T-helper 17 cell (primary cell): ENCODE measurements at places on chromosomes 5 and 9.

DNA sequence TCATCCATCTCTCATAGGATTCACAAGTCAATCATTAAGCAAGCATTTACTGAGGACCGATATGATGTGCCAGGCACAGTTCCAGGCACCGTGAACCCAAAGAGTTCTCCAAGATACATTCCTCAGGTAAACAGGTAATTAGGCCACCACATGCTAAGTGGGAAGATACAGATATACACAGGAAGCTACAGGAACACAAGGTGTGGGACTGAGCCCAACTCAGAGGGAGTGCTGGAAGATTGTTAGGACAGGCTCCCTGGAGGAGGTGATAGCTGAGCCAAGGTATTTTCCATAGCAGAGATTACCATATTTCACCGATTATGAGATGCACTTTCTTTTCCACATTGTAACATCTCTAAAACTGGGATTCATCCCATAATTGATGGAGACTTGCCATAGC, 31.4 kb upstream of the RAI14 start:
- DNase-seq, result no peak

- DNase-seq, result no peak
Observed at GRCh38 chr9:95511952-95512708, 4.6 kb downstream of the PTCH1 start.

DNA sequence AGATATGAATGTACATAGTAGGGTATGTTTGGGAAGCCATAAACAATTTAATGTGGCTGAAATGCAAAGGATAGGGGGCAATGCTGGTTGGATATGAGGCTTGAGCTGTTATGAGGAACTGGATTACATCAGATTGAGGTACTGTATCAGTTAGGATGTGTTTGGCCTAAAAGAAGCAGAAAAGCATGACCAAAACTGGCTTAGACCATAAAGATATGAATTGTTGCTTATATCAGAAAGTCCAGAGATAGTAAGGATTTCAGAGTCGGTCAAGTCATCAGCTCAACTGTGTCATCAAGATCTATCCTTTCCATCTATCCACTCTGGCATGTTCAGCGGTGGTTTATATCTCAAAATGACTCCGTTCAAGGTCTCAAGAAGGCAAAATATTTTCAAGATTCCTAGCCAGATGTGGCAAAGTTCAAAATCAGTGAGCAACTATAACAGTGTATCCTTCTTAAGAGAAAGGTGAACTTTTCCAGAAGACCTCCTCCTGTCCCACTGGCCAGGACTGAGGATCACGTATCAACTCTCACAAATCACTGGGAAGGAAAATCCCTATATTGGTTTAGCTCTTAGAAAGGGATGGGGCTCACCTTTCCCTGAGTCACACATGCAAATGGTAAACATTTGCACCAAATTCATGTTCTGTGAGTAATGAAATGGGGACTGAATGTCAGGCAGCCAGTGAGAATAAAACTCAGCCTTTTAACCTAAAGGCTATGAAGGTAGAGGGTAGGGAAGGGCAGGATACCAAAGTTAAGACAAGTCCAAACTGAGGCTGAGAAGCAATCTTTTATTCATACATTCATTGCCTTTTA, 257.8 kb downstream of the TRIM32 start:
- DNase-seq, result no peak

DNA sequence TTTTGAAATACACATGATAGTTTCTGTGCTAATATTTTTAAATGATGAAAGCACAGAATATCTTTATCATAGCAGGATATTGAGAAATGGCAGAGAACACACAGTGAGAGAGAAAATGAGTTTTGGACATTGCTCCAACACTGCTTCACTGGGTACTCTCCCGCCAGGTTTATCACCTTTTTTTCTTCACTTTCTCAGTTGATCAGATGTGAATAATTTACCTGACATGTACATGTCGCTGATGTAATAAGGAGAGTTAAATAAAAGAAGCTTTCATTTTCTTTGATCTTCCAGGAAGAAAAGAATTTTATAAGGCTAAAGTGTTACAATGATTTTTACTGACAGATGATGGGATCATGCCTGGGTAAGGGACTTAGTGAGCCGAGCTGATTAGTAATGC, 134.5 kb downstream of the ALDH1A1 start:
- no peak for DNase-seq

- DNase-seq, result no peak
Observed at GRCh38 chr9:130138791-130139190, 33.4 kb upstream of the NCS1 start.

GRCh38 chr5:158463188-158463587, 604.2 kb upstream of the CLINT1 start:
- no peak for DNase-seq

DNA sequence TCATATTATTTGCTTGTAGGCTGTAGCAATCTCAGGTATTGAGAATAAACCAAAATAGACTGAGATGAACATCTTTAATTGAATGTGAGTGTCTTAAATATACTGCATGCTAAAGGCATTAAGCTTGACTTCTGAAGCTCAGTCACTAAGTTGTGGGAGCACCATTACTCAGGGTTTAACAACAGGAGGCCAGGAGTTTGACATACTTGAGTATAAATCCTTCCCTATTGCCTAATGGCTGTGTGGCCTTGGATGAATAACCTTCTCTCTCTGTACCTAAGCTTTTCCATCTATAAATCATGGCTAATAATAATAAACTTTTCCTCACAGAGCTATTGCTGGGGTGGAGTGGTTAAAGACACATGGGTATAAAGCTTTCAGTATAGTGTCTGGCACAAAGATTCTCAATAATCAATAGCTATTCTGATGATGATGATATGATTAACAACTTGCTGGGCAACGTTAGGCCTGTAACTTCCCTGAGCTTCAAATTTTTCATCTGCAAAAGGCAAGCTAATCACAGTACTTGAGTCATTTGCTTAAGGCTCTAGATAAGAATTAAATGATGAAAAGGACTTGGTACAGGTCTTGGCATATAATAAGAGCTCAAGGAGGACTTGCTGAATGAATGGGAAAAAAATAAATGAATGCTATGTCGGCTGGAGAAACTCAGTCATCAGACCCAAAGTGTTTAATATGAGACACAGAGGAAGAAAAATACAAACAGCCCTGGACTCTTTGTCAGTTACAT, 174.0 kb upstream of the IL12B start:
- no peak for DNase-seq

GRCh38 chr5:118520771-118521415, 467.5 kb downstream of the DTWD2 start:
- no peak for DNase-seq

- DNase-seq, result no peak
Observed at GRCh38 chr9:76560481-76560922, 101.5 kb downstream of the GCNT1 start.

GRCh38 chr5:124744170-124744971, 2.1 kb downstream of the ZNF608 start:
- no peak for DNase-seq

DNA sequence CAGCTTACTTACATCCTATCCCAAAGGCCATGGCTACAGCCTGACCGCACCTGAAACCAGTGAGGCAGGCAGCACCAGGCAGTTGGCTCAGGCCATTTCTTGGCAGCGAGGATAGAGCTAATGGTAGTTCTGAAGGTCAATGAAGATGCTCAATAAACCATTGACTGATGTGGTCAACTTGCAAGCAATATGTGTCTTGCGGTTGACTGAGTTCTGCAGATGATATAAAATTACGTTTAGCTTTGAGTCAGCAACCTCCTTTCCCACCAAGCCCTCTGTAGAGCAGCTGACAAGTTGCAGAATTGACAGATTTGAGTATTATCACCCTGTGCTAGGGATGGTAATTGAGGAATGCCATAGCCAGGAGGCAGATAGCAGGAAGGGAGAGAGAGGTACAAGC, 189.0 kb upstream of the PUM3 start:
- DNase-seq, result no peak

DNA sequence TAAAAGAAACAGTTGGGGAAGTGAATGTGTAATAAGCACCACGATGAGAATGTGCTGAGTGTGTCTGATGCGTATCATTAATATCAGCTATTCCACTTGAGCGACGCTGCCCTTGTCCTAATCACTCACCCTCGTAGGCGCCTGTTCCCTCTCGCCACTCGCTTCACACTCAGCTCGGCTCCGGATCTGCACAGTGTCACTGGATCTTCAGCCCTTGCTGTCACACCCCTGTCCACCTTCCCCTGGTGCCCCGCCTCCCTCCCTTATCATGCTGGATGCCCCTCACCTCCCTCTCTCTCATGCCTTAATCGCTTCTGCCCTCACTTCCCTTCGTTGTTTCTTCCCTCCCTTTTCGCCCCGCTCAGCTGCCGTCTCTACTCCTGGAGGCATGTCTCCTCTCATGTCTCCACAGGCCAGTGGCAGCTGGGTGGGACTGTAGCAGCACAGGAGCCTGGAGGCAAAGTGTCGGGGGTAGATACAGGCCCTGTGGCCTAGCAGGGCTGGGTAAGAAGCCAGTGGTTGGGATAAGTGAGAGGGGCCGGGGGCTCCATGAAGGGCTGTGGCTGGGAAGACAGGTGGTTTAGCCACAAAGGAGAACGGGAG, 43.5 kb downstream of the ANKDD1B start:
- no peak for DNase-seq

DNA sequence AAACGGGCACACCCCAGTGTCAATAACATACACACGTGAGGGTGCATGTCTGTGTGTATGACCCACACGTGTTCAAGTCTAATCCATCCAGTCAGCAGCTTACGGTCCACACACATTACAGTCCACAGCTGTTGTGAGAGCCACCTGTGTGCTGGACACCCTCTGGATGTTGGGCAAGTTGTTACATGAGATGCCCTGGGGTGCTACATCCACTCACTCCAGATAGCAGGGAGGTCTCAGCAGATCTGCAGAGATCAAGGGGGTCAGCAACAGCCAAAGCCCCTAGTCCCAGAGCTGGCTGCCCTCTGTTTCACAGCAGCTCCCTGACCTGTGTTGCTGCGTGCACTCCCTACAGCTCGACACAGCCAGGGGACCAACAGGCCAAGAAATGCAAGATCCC, 4.3 kb upstream of the AIF1L start:
- DNase-seq, result no peak

- DNase-seq, result no peak
Observed at GRCh38 chr9:91386765-91387164, 25.0 kb upstream of the AUH start.

- no peak for DNase-seq
Observed at GRCh38 chr9:83419961-83420360, 118.2 kb downstream of the FRMD3 start.

DNA sequence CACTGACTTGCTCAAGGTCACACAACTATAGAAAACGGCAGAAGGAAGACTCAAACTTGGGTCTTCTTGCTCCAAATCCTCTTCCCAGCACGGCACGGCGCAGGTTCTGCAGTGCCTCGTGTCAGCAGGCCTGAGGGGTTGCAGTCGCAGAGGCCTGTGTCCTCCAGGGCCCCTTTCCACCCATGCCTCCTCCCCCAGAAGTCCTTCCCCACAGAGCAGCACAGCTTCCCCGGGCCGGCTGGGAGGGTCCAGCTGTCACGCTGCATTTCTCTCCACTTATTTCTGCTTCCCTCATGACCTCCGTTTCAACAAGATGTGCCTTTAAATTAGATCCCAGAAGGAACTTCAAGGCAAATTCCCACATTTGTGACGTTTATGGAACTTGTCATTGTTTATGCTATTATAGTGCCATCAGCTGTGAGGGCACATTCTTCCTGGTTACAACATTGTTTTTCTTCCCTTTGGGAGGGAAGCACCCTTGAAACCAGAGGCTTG, 148.4 kb downstream of the C5orf15 start:
- no peak for DNase-seq

DNA sequence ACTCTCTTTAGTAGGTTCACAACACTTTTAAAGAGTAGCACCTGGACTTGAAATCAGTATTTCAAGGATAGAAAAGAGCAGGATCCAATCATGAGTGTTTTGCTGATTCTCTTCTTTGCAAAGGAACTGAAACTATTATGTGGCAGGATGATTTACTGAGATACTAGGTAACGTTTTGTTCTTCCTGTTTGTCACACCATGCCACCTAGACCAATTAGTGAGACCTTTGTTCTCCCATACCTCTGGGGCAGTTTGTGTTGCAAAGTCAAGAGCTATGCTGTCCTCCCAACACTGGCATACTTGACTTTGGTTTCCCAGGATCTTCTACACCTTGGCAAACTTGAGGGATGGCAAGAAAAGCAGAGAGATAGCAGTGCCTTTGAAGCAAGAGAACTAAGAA, 43.4 kb downstream of the PPP1R2B start:
- no peak for DNase-seq

DNA sequence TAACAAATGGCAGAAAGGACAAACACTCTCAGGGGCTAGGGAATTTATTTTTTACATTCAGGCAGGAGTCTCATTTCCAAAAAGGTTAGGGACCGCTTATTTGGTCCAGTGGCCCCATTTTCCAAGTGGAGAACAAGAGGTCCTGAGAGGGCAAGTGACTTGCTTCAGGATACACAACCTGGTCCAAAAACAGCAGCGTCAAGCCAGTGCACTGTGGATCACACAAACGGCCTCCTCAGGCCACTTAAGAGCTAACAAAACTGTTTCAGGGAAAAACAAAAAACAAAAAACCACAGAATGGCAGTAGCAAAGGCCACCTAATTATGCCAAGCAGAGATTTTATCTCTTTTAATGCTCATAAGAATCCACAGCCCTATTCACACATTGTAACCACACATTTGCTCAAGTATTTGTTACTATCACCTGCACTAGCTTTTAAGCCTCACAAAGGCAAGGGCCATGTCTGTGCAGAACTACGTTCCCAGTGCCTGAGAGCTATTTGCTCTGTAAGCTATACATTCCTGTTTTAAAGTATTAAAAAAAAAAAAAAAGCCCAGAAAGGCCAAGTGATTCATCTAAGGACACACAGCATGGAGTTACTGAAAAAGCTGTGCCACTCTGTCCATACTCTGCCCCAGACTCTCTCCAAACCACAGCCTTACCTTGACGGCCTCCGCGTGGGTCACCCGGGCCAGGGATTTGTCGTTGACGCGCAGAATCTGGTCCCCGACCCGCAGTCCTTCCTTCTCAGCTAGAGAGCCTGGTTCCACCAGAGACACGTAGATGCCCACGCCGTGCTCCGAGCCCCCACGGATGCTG, 1.5 kb downstream of the WHRN start:
- no peak for DNase-seq

GRCh38 chr5:14331386-14331781, 188.2 kb downstream of the TRIO start:
- DNase-seq, result no peak

DNA sequence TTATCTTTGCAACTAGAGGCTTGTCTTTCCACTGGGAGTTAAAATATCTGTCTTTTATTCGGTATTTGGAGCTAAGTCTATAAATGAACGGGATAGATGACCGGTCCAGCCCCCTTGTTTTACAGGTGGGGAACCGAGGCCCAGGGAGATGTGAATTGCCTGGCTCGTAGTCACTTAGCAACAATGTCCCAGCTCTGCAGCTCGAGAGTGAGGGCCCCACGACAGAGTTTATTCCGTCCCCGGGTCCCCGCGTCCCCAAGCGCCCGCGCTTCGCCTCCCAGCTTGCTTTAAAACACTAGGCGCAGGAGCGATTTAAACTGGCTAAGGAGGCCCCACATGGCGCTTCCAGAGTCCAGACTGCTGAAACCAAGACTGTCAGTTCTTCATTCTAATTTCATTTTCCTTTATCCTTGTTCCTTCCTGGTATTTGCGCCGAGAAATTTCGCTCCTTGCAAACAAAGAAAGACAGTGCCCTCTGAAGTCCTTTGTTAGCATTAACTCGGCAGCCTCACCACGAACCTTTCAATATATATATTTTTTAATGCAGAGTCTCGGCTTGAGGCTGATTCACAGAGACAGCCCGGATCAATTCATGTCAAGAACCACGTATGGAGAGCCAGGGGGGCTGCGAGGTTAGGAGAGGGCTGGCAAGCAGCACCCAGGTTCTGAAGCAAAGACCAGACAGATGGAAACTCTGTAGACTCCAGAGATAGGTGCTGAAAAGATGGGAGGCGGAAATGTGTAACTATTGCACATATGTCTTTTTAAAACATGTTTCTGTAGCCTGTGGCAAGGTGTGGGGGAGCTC, 1.4 kb upstream of the ENC1 start:
- no peak for DNase-seq
